ENCODE measurements at places on chromosomes 1 and 21. TPM values are rescaled to one million over a fixed set of nuclear protein-coding genes. Genes with fewer than 3 reads are reported as not detected.

DIRAS3 gene
- 0.97 TPM for total RNA-seq

TRIM46 gene
- 3.5 TPM for total RNA-seq

LCE1B gene
- not detected for total RNA-seq

ACTL8 gene
- under 0.01 TPM for total RNA-seq

RXFP4 gene
- not detected for total RNA-seq

DIPK1A gene
- 0.65 TPM for total RNA-seq

SELL gene
- total RNA-seq = 0.65 TPM

ENAH gene
- 25.0 TPM for total RNA-seq

CA6 gene
- not detected for total RNA-seq

PRAMEF8 gene
- total RNA-seq = not detected

CFAP107 gene
- total RNA-seq = not detected

IFNLR1 gene
- not detected for total RNA-seq

KCNK2 gene
- total RNA-seq = not detected

LCE1C gene
- total RNA-seq = not detected

DMBX1 gene
- not detected for total RNA-seq

OR2T29 gene
- not detected for total RNA-seq

MARK1 gene
- total RNA-seq = 2.0 TPM

NHLH1 gene
- total RNA-seq = not detected

LCE1D gene
- not detected for total RNA-seq

RGSL1 gene
- not detected for total RNA-seq

PLA2G5 gene
- total RNA-seq = 0.46 TPM

DIO1 gene
- total RNA-seq = not detected

ADORA1 gene
- total RNA-seq = 0.32 TPM

KLF17 gene
- total RNA-seq = not detected

THEM4 gene
- 15.7 TPM for total RNA-seq

C1QA gene
- not detected for total RNA-seq

LCE2C gene
- not detected for total RNA-seq

SH3D21 gene
- total RNA-seq = 0.91 TPM

HMGCS2 gene
- total RNA-seq = not detected

WDR77 gene
- 67.6 TPM for total RNA-seq

S100A3 gene
- total RNA-seq = 0.30 TPM

PFKFB2 gene
- total RNA-seq = 1.6 TPM

LCA5L gene
- 0.91 TPM for total RNA-seq

CFHR3 gene
- total RNA-seq = not detected

PPM1J gene
- total RNA-seq = 1.3 TPM

ATP1B1 gene
- 13.3 TPM for total RNA-seq
